ENCODE measurements at places on chromosomes 5 and 9. TPM values are rescaled to one million over a fixed set of nuclear protein-coding genes. Genes with fewer than 3 reads are reported as not detected.
A peak's percentile ranks its signal among the peaks of the same experiment; 100 is the strongest.

GRCh38 chr9:96626912-96627311, 7.3 kb upstream of the CDC14B start:
- no peaks in the 10 kb centered on the region for H3K4me1 ChIP-seq
- H3K4me3 ChIP-seq: no peak overlapping the region
- H3K27ac ChIP-seq: no peak overlapping the region
- H3K36me3 ChIP-seq: no peaks in the 10 kb centered on the region

DNA sequence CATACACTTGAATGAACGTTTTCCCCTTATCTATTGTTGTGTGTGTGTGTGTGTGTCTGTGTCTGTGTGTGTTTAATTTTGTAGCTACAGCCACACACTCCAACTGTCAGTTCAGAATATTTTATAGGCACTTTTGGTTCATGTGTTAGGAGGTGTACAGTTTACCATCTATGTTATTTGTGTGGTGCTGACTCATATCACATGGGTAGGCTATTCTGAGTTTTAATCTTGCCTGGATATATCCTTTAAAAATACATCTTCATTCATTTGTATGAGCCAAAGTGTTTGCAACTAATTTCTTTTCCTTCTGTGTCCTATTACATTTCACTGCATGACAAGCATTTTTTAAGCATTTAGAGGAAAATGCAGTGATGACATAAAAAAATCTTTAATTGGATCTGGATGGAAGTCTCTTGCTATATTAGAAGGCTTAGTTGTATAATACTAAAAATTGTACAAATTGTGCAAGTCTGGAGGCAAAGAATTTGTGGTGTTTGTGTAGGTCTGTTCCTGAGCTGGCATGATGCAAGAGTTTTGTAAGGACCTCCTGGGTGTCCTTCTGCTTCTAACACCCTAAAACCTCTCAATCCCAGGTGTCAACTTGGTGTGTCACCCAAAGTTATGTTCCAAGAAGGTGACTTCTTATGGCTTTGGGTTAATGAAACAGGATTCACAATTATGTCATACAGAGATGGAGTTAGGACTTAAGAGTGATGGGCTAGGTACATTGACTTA, 52.4 kb upstream of the HMHB1 start:
- H3K27me3 ChIP-seq: no peaks in the 10 kb centered on the region
- H3K4me3 ChIP-seq: no peak overlapping the region
- no peak for DNase-seq
- H3K36me3 ChIP-seq: no peaks in the 10 kb centered on the region
- H3K27ac ChIP-seq: no peak overlapping the region

GRCh38 chr5:43973318-43973717, 370.3 kb downstream of the NNT start:
- H3K27ac ChIP-seq: no peak overlapping the region
- no peak overlapping the region for H3K4me3 ChIP-seq
- no peaks in the 10 kb centered on the region for H3K27me3 ChIP-seq
- no peaks in the 10 kb centered on the region for H3K36me3 ChIP-seq
- H3K4me1 ChIP-seq: no peaks in the 10 kb centered on the region

Gene ADRA1B
- total RNA-seq: not detected

- no peak overlapping the region for H3K27ac ChIP-seq
- peaks cover 9% of the 10 kb centered on the region for H3K4me1 ChIP-seq
- no peak for DNase-seq
- no peaks in the 10 kb centered on the region for H3K27me3 ChIP-seq
- H3K4me3 ChIP-seq: no peak overlapping the region
These were observed 144.6 kb downstream of the DOCK2 start for GRCh38 chr5:169781420-169782345.

Gene PCDHGB3
- 0.54 TPM for total RNA-seq

Gene ABO
- total RNA-seq: not detected

DNA sequence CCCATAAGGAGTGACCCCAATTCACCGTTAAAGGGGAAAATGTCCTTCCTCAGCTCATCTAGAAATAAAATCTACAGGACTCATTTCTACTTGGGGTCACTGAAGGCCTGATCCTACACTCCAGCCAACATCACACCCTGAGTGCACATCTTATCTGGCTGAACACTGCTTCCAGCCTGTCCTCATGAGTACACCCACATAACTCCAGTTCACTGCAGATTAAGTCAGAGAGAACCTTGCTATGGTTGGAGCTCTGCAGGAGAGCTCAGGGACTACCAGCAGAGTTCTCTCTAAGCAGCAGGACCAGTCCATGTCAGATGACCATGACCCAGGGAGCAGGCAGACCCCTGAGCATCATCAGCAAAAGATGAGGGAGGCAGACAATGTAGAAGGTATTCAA, 126.9 kb upstream of the MAP3K1 start:
- peaks cover 25% of the 10 kb centered on the region for H3K4me1 ChIP-seq
- H3K27me3 ChIP-seq: no peaks in the 10 kb centered on the region
- H3K4me3 ChIP-seq: no peak overlapping the region
- H3K27ac ChIP-seq: no peak overlapping the region

DNA sequence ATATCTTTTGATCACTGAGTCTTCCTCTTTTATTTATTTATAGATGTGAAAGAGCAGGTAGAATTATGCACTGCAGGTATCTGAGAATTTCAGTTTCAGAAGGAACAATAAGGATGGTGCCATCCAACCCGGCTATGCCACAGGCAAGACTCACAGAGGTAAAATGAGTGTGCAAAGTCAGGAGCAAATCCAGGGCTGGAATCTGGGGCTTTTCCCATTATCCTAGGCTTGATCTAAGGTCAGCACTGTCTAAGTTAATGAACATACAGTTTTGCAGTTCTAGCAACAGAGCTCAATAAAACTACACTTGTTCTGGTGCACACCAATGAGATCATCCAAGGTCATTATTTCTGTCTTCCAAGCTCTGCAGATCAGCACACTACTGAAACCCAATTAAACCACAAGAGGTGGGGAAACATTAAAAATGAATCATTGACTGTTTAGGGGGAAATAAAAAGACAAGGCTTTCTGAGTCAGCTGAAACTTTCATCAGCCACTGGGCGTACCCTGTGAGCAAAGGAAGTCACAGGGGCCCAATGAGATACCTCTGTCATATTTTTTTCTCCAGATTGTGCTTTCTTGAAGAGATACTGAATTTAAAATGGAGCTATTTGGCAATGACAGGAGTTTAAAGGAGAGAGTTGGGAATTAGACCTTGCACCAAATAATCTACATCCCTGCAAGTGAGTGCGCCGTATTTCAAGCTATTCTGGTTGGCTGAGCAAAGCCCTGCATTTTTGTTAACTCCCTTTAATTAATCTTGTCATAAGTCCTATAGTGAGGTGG, 662.2 kb upstream of the ZNF608 start:
- DNase-seq: no peak
- peak overlapping the region; percentile 25 for H3K27ac ChIP-seq
- H3K27me3 ChIP-seq: no peaks in the 10 kb centered on the region
- no peaks in the 10 kb centered on the region for H3K36me3 ChIP-seq

- H3K4me3 ChIP-seq: no peak overlapping the region
- no peak for DNase-seq
- H3K27me3 ChIP-seq: no peaks in the 10 kb centered on the region
- H3K36me3 ChIP-seq: no peaks in the 10 kb centered on the region
- no peak overlapping the region for H3K27ac ChIP-seq
- no peaks in the 10 kb centered on the region for H3K4me1 ChIP-seq
These were observed 88.6 kb downstream of the TRPM3 start for GRCh38 chr9:71032779-71033178.

- no peaks in the 10 kb centered on the region for H3K36me3 ChIP-seq
- no peak overlapping the region for H3K4me3 ChIP-seq
- H3K27me3 ChIP-seq: no peaks in the 10 kb centered on the region
- no peak for DNase-seq
These were observed 14.7 kb upstream of the TDRD7 start for GRCh38 chr9:97397220-97397619.

DNA sequence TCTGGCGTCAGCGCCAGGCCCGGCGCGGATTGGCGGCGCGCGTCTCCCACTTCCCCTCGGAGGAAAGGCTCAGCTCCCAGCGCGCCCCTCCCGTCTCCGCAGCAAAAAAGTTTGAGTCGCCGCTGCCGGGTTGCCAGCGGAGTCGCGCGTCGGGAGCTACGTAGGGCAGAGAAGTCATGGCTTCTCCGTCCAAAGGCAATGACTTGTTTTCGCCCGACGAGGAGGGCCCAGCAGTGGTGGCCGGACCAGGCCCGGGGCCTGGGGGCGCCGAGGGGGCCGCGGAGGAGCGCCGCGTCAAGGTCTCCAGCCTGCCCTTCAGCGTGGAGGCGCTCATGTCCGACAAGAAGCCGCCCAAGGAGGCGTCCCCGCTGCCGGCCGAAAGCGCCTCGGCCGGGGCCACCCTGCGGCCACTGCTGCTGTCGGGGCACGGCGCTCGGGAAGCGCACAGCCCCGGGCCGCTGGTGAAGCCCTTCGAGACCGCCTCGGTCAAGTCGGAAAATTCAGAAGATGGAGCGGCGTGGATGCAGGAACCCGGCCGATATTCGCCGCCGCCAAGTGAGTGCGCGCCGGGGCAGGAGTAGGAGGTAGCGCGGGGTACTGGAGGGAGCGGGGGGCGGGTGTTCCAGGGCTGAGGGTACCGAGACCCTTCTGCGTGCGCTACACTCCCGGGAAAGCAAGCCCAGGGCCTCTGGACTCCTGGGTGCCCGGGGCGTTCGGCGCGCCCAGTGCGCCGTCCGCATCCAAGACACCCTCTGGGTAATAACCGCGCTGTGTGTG, at the start of gene MSX2:
Gene MSX2 (plus strand): TSS at position 99 of the 777 bp plus-strand sequence. CDS start 78 bp downstream, at position 177.
- H3K27ac ChIP-seq: peak within 1 kb of the TSS; percentile 91
- no peaks in the 10 kb centered on the region for H3K27me3 ChIP-seq
- no peaks in the 10 kb centered on the region for H3K36me3 ChIP-seq
- peak; percentile 93 for DNase-seq
- peaks cover 54% of the 10 kb centered on the region for H3K4me1 ChIP-seq
- H3K4me3 ChIP-seq: peak within 1 kb of the TSS; percentile 94
